Foreskin fibroblast (primary cell): ENCODE measurements at places on chromosomes 5 and 9.

GRCh38 chr5:59152701-59153245 lies 569.9 kb downstream of the RAB3C start:
- DNase-seq, result no peak

GRCh38 chr5:42641336-42642005 lies 115.1 kb upstream of the CCDC152 start:
- peak; percentile 12 for DNase-seq

DNA sequence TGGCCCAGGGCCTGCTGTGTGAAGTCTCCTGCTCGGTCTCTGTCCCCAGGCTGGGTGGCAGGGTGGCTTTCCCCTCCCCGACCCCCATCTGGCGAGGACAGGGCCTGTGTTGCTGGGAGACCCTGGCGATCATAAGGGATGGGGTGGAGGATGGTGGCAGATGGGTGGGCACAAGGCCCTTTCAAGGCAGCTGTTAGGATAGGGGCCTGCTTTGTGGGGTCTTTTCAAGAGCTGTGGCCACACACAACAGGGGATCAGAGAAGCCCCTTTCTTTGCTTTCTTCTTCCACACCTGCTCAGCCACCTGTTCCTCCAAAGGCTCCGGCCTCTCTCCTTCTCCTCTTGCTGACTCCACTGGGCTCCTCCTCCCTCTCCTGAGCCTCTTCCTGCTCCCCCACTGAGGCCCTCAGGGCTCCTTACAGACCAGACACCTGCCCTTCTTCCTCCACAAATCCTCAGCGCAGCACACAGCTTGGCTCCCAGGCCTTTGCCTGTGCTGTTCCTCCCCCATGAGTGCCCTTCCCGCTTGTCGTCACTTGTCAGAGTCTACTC lies 15.0 kb upstream of the NEURL1B start:
- DNase-seq, result no peak

DNA sequence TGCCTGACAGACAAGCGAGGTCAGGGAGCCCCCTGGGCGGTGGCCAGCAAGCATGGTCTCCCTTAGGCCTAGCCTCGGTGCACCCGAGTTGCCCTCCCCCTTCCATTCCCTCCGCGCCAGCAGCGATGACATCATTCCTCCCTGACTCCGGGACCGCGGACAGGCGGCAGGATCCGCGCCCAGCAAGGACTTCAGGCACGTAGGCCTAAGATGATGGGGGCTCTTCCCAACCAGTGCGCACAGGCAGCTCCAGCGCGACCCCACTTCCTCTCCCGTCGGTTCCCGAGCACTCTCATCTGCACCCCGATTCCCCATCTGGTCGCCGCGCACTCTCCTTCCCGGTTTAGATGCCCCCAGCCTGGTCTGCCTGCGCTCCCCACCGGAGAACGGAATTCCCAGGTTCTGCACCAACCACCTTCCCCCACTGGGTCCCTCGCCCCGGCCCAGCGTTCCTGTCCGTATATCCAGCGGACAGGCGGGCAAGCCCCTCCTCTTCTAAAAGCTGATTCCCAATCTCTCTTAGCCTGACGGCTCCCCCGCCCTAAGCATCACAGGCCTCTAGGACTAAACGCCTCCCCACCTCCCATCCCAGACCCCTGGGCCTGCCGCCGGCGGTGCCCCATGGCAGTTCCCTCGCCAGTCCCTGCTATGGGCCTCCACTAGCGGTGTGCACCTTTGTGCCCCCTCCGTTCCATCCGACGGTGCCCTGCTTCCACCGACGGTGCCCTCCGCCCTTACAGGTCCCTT lies 931 bp downstream of the FAM219A start:
- peak; percentile 70 for DNase-seq

DNA sequence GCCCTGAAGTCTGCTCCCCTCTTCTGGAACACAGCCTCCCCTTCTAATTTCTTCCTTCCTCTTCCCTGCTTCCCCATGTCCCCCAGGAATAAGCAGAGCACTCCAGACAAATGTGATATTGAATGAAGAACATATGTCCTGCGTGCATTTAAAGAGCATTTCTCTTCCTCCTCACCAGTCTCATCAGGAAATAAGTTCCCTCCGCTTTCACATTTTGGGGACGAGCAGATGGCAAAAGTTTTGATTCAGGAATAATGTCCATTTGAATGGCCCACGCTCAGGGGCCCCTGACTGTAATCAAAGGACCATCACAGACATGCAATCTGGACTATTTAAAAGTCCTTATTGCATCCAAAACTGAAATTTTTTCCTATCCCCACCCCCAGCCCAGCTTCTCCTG lies 316.1 kb downstream of the CDK5RAP2 start:
- no peak for DNase-seq

GRCh38 chr5:143826951-143827444 lies 15.0 kb downstream of the HMHB1 start:
- DNase-seq, result no peak

GRCh38 chr5:124823380-124823779 lies 76.9 kb upstream of the ZNF608 start:
- DNase-seq, result no peak

GRCh38 chr9:109447329-109448076 lies 50.6 kb downstream of the PTPN3 start:
- no peak for DNase-seq

DNA sequence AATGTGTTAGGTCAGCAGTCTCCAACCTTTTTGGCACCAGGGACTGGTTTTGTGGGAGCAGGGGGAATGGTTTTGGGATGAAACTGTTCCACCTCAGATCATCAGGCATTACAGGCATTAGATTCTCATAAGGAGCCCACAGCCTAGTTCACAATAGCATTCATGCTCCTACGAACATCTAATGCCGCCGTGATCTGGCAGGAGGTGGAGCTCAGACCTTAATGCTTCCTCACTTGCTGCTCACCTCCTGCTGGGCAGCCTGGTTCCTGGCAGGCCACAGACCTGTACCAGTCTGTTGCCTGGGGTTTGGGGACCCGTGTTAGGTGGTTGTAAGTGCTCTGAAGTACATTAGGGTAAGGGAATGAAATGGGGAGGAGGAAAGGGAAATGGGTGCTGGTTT lies 9.7 kb upstream of the CTNNA1 start:
- no peak for DNase-seq

DNA sequence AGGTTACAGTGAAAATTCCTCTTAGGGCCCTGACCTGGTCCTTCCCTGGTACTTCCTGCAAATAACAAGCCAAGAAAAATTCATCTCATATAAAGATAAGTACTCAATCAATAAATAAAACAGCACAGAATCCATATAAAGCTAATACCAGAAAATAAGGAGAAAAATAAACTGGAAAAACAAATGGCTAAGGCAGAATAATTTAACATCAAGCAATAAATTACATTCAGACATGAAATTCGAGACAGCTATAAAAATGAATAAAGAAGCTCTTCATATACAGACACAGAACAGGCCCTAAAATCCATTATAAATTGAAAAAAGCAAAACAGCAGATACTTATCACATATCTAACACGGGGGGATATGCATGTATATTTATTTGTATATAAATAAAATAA lies 99.2 kb downstream of the DTWD2 start:
- no peak for DNase-seq

DNA sequence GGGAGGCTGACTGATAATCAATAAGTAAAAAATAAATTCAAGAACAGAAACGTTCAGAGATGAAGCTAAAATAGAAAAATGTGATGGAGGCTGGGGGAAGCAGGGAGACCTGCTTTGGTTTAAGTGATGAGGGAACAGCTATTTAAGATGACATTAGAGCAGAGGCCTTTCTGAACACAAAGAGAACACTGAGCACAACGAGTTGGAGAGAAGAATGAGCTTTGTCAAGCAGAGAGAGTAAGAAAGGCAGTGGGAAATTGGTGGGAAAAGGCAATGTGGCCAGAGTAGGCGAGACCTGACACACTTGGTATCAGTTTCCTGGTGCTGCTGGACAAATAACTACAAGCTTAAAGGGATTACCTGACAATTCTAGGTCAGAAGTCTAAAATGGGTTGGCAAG lies 20.0 kb downstream of the AUH start:
- DNase-seq, result no peak

- no peak for DNase-seq
These were observed 626.0 kb upstream of the ADAMTS16 start for GRCh38 chr5:4514067-4514648.

DNA sequence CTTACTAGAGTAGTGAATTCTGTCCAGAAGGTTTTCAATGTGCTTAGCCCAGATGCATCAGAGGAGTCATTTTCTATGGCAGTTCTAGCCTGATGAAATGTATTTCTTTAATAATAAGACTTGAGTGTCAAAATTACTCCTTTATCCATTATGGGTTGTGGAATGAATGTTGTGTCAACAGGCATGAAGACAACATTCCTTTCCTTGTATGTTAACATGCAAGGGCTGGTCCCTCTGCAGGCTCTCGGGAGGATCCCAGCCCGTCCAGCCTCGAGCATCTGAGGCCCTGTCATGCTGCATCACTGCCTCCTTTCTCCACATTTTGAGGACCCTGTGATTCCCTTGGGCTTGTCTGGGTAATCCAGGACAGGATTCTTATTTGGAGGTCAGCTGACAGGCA lies 42.9 kb upstream of the FAM120AOS start:
- DNase-seq, result no peak

- DNase-seq, result peak; percentile 9
These were observed at the start of gene RGS7BP for GRCh38 chr5:64505769-64506566. RGS7BP (plus strand) TSS chr5:64506015; CDS start chr5:64506625, 610 bp downstream.

- DNase-seq, result no peak
These were observed 22.0 kb upstream of the COL15A1 start for GRCh38 chr9:98921732-98922131.

- DNase-seq, result peak; percentile 67
These were observed 140.2 kb upstream of the TRIM32 start for GRCh38 chr9:116546711-116547581.

GRCh38 chr9:106393226-106393625 lies 469.7 kb upstream of the ZNF462 start:
- DNase-seq, result no peak

- DNase-seq, result no peak
These were observed 27.5 kb downstream of the SLC6A3 start for GRCh38 chr5:1417586-1418225.

- no peak for DNase-seq
These were observed 972.6 kb upstream of the EDIL3 start for GRCh38 chr5:85357309-85357708.

DNA sequence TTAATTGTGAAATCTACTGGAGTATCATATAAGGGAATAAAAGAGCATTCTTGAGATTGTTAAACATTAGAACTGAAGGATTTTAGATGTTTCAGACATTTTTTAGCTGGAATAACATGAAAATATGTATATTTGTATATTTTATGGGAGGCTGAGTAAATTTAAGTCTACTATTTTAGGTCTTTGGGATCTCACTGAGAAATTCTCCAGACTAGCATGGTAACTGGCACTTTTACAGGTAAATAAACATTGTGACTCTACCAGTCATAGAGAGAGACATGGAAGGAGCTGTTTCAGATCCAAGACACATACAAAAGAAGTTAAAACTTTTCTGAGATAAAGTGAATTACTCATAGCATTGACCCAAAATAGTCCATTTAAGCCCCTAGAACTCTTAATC lies 59.4 kb downstream of the NDUFAF2 start:
- DNase-seq, result no peak

DNA sequence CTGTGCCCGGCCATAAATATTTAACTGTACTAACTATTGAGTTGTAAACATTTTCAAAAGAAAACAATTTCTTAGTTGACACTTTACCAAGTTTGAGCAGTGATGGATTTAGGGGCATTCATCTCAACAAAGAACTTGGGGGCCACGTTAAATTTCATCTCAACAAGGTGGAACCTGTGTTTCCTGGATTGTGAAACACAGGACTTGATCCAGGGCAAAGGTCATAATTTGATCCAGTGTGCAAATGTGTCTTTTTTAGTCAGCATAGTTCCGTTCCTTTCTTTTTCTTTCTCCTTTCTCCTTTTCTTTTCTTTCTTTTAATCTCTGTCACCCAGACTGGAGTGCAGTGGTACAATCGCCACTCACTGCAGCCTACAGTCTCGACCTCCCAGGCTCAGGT lies 3.1 kb downstream of the GFRA3 start:
- DNase-seq, result no peak

DNA sequence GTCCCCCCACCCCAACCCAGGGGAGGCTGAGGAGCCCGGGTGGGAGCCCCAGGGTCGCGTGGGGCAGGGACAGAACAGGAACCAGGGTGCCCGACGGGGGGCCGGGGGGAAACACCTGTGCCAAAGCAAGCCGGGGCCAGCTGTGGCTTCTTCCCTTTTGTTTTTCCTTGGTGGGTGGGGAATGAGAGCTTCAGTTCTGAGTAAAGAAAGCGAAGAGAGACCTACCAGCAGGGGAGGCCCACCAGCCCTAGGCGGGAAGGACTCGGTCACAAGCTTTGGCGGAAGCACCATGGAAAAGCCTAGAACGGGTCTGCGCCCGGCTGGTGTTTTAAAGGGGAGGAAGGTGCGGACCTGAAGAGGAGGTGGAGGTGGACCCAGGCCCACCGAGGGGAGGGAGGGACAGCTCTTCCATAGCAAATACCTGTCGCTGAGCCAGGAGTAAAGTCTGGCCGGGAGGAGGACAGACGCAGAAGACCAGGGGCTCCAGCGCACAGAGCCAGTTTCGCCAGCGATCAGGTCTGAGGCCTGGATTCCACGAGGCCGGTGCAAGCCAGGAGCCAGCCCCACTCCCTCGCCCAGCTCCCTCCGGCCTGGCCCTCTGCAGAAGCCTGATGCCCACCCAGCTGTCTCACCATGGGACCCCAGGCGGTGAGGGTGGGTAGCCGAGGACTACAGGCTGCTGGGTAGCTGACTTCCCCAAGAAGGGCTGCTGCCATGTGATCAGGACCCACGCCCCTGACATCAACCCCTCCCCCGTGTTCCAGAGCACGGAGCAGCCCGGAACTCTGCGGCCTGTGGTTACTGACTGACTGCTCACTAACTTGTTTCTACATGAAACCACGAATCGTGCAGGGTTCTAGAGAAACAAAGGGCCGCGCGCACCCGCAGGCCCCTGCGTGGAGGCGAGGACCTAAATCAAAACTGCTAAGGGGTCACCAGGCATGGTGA lies 849 bp upstream of the MGAT1 start:
- DNase-seq, result peak; percentile 50

DNA sequence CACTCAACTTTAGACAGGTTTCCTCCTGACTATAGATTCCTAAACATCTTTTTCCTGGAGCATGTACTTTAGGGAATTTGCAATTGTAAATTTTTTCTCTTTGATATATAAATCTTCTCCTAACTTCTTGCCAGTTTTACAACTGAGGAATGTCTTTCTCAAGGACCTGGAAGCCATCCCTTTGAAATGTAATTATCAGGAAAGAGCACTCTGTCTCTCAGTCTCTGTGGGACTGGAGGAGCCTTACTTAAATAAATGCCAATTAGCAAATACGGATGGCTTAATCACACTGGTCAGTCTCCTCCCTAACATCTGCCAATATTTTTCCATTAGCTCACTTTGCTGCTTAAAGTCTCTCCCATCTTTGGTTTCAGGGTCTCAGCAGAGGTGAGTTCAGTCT lies 344.3 kb upstream of the ARRDC3 start:
- no peak for DNase-seq

GRCh38 chr5:73663860-73664240 lies 37.9 kb downstream of the ARHGEF28 start:
- DNase-seq, result no peak

GRCh38 chr9:115115924-115116323 lies 2.0 kb downstream of the TNC start:
- DNase-seq, result peak; percentile 89

- no peak for DNase-seq
These were observed 152.5 kb upstream of the RAI14 start for GRCh38 chr5:34503379-34504253.
